ENCODE measurements at places on chromosomes 3 and 15.

GRCh38 chr3:147619921-147620560, 210.9 kb downstream of the ZIC1 start:
- no peak for DNase-seq

- no peak for DNase-seq
Observed at GRCh38 chr3:52233968-52234367, 5.0 kb downstream of the TWF2 start.

GRCh38 chr15:71093054-71094024, 21.9 kb upstream of the THSD4 start:
- peak; percentile 76 for DNase-seq

- no peak for DNase-seq
Observed at GRCh38 chr3:19739504-19739903, 194.5 kb downstream of the EFHB start.

DNA sequence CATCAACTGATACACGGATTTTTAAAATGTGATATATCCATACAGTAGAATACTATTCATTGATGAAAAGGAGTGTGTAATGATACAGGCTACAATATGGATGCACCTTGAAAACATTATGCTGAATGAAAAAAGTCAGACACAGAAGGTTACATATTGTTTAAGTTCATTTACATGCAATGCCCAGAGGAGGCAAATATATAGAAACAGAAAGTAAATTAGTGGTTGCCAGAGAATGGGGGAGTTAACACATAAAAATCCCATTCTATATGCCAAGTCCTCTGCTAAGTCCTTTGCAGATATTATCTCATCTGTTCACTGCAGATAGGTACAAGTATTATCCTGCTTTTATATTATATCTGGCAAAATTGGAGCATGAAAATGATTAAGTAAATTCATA, 22.1 kb upstream of the CDIN1 start:
- DNase-seq = no peak

DNA sequence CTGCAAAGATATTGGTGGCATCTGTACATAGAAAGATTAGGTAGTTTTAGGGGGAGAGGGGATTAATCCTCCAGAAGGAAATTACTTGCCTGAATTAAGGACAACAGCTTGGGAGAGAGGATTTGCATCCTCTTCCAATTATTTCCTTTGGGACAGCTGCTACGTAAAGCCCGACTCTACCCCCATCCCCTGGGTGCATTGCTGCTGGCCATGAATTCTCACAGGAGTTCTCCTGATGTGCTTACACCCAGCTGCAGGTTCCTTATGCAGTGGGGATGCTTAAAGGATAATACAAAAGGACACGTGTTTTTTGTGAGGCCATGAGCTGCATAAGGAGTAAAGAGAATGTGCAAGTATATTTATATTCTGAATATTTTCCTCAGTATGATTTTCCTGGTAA, 132.3 kb downstream of the VPS8 start:
- no peak for DNase-seq

GRCh38 chr3:151034303-151034702, 51.2 kb upstream of the MED12L start:
- no peak for DNase-seq

GRCh38 chr3:32420126-32421038, 28.7 kb downstream of the CMTM7 start:
- peak; percentile 60 for DNase-seq

DNA sequence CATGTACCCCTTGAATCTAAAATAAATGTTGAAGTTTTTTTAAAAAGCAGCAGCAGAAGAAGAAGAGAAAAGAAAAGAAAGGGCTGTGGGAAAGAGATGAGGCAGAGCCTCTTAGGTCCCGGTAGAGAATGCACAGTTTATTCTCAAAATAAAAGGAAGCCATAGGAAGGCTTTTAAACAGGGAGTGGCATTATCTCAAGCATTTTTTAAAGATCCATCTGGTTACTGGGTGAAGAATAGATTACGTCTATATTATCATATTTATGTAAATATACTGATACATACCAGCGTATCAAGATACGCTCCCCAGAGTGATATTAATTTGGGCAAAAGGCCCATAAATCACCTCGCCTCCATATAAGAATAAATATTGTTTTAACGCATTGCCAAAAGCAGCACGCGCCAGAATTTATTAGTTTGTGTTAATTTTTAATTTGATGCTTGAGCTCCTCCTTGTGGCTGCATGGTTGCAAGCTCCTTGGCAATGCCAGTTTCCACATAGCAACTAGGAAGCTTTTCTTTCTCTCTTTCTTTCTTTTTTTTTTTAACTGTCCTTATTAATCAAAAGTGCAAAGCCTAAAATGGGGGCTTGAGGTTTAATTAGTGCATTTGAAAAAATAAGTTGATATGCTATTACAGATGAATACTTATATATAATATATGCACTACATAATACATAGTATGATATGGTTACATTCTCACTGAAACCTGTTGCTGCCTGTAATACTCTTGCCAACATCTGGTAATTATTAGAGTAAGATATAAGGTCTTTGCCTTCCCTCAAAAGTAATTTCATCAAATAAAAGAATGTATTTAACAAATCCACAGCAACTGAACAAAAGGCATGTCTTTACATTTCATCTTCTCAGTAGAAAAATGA, 242.8 kb upstream of the UBE2E2 start:
- DNase-seq = peak; percentile 61

DNA sequence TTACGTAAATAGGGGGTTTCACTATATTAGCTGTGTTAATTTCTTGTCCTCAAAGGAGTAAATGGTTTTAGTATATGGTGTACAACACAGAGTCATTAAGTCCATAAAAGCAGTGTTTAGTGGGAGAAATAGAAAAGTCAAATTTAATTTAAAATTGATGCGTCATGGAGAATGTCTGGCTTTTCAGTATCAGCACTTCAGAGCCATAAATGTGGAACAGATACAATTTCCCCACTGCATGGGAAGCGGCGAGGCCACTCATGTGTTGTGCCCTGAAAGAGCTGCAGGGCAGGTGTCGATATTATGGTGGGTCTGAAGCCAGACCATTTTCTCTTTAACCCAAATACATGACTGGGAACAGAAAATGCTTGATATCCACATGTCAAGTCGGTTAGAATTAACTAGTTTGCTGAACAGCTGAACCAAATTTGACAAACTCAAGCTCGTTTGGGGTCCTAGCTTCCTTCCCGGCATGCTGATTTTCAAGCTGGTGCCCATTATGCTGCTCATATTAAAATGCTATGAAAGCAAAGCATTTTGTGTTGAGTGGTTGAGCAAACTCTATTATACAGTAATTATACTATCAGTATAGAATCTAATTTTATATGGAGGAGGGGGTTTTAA, 364.6 kb upstream of the TBL1XR1 start:
- DNase-seq = no peak

DNA sequence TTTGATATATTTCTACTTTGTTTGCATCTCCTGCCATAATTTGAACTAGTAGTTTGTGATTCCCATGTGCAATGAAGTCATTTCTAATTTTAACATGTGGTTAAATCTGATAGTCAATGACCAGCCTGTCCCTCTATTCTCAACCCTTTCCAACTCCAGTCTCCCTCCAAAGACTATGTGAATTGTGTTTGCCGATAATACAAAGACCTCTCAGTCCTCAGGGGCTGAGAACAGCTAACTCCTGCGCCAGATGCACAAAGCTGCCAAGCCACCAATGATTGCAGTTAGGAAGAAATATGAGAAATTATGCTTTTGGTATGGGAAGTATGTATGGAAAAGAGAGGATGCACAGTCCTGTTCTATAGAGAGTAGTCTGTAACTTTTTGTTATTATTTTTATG, 54.0 kb downstream of the KCNH8 start:
- DNase-seq = no peak

DNA sequence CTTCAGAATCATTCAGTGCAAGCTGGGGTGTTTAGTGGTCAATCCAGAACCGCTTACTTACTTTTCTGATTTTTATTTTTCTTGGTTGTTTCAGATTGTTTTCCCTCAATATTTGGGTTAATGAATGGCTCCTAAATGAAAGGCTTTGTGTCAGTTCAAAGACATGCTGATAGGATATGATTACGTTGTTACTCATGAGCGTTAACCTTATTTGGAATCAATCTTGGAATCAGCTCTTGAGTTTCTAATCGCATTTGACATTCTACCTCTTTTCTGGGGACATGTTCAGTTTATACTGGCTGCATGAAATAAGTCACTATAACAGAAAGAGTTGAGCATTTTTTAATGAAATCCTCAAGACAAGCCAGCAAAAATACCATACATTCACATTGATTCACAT, 50.2 kb downstream of the ATP11B start:
- no peak for DNase-seq

GRCh38 chr3:50120364-50121071, 31.8 kb downstream of the RBM5 start:
- DNase-seq = no peak

DNA sequence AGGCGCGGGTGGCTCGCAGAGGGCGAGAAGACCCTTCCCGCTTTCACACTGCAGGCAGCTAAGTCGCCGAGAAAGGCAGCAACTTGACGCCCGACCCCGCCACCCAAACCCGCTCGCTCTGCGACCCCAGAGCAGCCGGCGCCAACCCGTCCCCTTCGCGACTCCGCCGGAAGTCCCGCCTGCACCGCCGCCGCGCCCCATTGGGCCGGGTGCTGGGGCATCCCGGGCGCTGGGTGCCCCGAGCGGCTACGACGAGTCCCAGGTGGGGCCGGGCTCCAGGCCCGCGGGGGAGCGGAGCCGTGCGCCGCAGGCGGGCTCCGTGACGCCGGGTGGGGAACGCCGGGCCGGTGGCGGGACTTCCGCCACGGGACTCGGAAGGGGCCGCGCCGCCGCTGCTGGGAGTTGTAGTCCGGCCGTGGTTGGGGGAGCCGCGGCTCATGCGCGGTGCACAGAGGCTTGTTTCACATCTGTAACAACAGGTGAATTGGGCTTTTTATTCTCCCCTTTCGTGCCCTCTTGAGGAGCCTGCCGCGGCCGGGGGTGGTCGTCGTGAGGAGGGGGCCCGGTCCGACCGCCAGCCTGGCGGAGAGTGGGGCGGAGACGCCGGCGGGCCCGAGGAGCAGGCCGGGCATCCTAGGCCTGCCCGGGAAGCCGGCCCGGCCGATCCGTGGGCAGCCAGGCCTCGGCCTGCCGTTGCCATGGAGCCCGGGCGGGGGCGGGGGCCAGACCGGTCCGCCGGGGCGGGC, at the start of gene DHX30:
Gene DHX30 (plus strand): TSS at position 405 of the 746 bp plus-strand sequence. CDS start 7,546 bp downstream, outside the sequence.
- peak; percentile 80 for DNase-seq

DNA sequence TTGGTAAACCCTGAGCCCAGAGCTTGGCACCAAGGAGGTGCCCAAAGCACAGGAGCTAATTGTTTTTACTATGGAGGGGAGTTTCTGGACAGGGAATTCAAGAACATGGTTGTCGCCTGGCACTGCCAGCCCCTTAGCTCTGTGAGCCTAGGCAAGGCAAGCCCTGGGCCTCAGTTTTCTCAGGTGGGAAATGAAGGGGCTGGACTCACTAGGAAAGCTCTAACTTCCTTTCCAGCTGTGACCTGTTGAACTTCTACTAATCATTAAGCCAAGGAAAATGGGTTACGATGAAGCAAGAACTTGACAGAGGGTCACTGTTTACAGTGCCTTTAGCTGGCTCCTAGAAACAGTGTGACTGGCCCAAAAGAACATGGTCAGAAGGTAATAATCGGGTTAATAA, 277.2 kb downstream of the SHQ1 start:
- DNase-seq = no peak

DNA sequence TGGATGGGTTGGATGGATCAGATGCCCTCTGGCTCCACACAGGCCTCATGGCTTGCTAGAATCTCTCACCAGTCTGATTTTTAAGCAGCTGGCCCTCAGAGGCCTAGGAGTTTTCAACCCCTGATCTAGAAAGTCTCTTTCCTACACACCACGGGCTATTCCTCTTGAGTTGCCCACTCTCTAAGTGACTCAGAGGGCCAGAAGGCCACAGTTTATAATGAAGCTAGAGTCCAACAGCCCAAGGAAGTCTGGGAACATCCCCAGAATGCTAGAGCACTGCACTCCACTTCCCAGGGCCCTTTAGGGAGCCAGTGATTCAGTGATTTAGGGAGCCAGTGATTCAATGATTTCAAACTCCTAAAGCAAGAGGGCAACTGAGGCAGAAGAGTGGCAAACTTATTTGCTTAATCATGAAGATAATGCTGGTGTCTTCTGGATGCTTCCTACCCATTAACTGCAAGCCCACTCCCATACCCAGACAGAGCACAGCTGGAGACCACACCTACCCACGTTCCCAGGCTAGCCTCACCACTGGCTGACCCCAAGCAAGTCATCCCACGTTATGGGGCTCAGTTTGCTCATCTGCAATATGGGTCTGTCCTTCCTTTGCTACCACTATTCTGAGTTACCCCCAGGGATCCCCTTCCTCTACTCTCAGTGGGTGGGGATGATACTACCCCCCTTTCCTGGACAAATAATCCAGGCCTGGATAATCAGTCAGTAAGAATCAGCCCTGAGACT, 36.7 kb downstream of the ABTB1 start:
- no peak for DNase-seq

DNA sequence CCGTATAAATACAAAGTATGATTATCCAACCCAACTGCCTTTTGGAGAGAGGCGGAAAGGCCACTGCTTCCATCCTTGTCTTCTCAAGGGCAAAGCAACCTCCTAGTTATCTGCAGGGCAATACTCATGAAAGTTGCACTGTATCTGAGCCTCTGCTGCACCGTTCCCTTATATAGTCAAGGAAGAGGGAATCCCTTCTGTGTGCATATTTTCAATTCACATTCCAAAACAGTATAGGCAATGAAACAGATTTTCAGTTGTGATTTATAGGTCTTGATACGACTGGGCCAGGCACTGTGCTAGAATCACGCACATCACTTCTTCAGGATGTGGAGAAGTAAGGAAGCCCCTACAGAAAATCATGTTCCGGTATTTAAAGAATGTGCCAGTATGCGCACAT, 455.7 kb downstream of the FOXP1 start:
- DNase-seq = no peak

GRCh38 chr15:43900996-43901395, 74.2 kb downstream of the WDR76 start:
- DNase-seq = no peak

GRCh38 chr3:149435996-149436885, 38.3 kb upstream of the TM4SF4 start:
- DNase-seq = no peak

DNA sequence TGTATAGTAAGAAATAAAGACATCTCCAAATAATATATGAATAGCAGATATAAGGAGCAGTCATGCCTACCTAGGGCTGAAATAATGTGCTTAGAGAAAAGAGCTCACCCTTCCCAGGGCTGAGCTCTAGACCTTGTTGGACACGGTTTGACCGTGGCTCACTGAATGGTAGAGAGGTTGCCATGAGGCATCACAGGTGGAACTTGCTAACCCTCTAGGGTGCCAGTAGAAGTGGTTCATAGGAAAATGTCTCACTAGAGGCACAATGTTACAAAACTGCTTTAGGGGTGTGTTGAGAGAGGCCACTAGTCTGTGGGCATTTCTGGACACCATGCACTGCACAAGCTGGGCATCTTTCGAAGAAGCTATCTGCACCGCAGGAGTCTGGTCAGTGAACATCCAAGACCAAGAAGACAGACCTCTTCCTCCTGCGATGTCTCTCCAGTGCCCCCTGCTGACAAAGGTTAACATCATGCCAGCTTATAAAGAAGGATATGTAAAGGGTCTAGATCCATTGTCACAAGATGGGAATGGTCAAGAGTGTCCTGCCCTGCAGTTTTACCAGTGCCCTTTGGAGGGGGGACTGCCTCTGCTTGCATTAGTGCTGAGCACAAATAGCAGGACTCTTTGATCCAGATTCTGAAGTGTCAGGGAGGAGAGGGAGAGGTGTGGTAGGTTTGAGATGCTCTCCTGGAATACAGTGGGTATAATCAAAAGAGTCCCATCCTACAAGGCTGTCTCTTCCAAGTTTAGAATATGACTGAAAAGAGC, 266.8 kb downstream of the ZNF385D start:
- peak; percentile 85 for DNase-seq
